D721Med (cell line): ENCODE measurements at places on chromosomes 2 and 18.

DNA sequence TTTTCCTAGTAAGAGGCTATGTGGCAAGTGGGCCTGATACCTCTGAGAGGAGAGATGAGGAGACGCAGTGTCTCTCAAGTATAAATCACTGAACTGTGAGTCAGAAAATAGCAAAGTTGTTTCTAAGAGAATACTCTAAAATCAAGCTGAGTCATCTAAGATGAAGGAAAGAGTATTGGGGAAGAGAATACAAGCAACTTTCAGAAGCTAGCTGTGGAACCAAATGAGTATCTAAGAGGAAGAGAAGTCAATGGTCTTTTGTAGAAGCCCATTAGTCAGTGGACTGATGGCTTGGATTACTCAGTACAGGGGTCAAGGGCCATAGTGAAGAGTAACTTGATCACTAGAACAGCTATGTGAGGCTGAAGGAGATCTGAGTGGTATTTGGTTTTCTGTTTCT, 2.7 kb upstream of the DCC start:
- no peak for DNase-seq

DNA sequence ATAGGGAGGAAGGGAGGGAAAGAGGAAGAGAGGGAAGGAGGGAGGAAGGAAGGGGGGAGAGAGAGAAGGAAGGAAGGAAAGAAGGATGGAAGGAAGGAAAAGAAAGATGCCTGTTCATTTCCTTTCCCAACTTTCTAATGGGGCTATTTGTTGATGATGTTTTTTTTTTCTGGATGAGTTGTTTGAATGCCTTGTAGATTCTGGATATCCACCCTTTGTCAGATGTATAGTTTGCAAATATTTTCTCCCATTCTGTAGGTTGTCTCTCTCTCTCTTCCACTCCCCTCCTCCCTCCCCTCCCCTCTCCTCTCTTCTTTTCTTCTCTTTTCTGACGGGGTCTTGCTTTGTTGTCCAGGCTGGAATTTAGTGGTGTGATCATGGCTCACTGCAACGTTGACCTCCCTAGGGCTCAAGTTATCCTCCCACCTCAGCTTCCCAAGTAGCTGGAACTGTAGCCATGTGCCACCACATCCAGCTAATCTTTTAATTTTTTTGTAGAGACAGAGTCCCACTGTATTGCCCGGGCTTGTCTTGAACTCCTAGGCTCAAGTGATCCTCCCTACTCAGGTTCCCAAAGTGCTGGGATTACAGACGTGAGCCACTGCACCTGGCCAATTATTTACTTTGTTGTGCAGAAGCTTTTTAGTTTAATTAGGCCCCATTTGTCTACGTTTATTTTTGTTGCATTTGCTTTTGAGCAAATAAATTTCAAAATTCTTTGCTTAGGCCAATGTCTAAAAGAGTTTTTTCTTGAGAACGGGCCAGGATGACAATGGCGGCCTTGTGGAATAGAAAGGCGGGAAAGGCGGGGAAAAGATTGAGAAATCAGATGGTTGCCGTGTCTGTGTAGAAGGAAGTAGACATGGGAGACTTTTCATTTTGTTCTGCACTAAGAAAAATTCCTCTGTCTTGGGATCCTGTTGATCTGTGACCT, 57.3 kb upstream of the FAM117B start:
- DNase-seq: no peak

DNA sequence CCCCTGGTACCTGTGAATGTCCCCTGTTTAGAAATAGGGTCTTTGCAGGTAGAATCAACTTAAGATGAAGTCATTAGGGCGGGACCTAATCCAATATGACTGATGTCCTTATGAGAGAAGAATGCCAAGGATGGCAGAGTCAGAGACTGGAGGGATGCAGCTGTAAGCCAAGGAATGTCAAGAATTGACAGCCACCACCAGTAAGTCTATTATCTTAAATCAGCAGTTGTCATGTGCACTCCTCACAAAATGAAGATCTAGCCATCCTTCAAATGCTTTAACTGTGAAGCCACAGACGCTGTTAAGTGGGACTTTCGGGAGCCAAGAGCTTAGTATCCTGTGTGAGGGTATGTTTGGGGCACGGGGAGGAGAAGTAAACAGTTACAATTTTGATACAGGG, 83.2 kb downstream of the ITGA4 start:
- no peak for DNase-seq

- DNase-seq: no peak
Observed at GRCh38 chr2:216107760-216108159, 1.4 kb upstream of the XRCC5 start.

GRCh38 chr2:114814355-114814754, 371.9 kb downstream of the DPP10 start:
- no peak for DNase-seq

- DNase-seq: no peak
Observed at GRCh38 chr18:13720123-13720522, 6.2 kb downstream of the FAM210A start.

GRCh38 chr2:200095436-200095835, 140.1 kb downstream of the MAIP1 start:
- no peak for DNase-seq

DNA sequence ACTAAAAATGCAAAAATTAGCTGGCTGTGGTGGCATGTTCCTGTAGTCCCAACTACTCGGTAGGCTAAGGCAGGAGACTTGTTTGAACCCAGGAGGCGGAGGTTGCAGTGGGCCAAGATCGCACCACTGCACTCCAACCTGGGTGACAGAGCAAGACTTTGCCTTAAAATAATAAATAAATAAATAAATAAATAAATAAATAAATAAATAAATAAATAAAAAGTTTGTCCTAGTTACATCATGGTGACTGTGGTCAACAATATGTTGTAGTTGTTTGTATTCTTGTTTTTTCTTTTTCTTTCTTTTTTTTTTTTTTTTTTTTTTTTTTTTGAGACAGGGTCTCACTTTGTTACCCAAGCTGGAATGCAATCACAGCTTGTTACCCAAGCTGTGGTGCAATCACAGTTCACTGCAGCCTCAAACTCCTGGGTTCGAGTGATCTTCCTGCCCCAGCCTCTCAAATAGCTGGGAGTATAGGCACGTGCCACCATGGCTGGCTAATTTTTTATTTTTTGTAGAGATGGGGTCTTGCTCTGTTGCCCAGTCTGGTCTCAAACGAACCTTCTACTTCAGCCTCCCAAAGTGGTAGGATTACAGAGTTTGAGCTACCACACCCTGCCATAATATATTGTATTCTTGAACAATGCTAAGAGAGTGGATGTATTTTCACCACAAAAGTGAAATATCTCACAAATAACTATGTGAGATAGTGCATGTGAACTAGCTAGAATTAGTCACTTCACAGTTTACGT, 185.0 kb downstream of the PHLPP1 start:
- DNase-seq: no peak

DNA sequence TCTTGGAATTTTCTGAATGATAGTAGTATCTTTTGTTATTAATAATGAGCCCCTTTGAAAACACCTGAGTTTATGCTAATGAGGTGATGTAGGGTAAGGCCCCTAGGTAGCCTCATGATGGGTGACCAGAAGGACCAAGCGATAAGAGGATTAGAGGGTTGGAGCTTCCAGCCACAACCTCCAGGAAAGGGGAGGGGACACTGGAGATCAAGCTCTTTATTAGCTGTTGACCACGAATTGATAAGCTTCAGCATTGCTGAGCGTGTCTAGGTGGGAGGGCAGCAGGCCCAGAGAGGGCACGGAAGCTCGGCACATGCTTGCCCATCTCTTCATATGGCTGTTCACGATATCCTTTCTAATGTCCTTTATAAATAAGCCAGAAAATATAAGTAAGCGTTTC, 39.0 kb downstream of the KIAA2012 start:
- DNase-seq: peak; percentile 51

GRCh38 chr2:177633111-177633510, 240.5 kb downstream of the AGPS start:
- no peak for DNase-seq

DNA sequence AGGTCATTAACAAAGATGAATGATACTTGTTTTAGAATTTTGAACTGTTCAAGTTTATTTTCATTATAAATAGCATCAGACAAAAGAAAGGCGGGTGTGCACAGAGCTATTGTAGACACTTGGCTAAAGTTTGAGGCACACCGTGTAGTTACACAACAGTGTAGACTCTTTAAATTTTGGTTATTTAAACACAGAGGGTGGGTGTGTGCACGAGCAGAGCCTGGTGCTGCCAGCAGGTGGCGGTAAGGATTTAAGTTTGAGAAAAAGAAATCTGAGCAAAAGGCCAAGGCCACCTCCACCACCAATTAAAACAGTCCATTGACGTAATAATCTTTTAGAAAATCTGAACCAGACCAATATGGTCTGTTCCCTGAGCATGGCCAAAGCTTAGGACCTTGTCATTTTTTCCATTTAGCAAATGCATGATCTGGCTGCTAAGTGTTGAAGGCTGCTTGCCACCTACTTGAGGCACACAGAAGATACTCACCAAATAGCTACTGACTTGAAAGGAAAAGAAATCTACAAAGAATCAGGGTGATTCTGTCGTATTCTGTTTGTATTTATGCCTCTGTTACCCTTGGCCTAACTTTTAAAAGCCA, 14.3 kb downstream of the COPS7B start:
- DNase-seq: no peak

DNA sequence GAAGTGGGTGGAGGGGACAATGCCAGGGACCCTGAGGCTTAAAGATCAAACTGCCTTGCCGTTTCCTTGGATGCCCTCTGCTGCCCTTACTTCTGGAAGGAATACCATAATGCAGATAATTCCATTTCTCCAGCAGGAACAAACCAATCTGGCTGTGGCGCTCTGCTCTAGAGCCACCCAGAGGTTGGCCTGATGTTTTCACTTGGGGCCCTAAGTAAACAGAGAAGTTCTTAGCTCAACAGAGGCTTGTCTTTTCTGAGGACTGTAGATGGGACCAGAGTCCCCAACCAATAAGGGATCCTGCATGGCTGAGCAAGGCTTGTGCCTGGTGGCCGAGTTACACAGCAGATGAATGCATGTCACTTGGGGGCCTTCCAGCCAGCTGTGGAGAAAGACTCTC, 230.2 kb downstream of the ZBTB7C start:
- DNase-seq: no peak

GRCh38 chr2:241258505-241259280, 56.8 kb downstream of the HDLBP start:
- peak; percentile 7 for DNase-seq

- DNase-seq: no peak
Observed at GRCh38 chr18:75338631-75339030, 88.9 kb downstream of the SMIM21 start.

DNA sequence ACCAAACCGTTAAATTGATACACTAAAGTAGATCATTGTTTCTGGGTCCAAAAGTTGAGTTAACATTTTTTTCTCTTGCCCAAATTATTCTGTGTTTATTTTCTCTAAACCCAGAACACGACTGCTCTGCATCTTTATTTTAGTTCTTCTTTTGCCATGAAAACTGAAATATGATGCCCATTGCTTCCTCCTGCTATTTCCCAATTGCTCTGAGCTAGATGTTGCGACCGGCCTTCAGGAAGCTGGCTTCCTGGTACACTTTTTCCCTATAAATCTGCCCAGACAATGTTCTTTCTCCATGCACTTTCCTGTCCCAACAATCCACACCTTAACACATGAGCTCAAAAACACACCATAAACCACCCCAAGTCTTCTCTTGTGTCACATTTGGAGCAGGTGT, 501.4 kb downstream of the FBXO15 start:
- DNase-seq: no peak

DNA sequence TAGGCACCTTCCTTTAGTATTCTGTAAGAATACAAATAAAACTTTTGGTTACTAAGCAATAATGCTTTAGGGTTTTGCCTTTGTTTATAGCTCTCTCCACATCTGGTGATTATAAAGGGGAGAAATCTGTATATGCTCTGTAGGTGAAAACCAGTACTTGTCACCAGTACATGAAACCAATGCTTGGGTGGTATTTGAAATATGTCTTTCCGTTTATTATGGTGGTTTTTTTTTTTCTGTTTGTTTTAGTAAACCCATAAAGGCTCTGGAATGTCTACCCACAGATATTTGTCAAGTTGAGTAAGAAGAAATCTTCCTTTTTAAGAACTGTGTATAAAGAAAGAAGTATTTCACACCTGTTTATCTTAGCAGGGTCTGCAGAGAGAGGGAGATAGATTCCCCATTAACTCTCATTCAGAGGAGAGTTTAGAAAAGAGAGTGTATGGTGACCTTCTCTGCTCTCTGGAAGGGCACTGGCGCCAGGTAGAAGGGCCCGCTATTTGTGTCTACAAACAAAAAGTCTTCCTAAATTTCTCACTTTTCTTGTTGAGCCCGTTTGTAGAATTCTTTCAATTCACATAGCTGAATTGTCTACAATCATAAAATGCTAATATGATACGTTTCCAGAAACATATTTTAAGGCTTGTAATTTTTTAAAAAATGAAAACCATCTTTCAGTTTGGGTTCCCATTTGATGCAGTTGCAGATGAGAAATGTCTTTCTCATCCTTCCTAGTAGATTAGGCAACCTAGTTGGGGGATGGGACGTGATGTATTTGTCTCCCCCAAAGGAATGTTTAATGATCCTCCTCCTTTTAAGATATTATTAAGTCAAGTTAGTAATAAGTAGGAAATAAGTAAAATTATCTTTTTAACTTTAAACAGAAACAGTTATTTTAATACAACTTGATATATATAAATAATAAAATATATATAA, 33.9 kb downstream of the MAP3K20 start:
- no peak for DNase-seq

GRCh38 chr2:144183727-144184126, 336.2 kb downstream of the ZEB2 start:
- DNase-seq: no peak

DNA sequence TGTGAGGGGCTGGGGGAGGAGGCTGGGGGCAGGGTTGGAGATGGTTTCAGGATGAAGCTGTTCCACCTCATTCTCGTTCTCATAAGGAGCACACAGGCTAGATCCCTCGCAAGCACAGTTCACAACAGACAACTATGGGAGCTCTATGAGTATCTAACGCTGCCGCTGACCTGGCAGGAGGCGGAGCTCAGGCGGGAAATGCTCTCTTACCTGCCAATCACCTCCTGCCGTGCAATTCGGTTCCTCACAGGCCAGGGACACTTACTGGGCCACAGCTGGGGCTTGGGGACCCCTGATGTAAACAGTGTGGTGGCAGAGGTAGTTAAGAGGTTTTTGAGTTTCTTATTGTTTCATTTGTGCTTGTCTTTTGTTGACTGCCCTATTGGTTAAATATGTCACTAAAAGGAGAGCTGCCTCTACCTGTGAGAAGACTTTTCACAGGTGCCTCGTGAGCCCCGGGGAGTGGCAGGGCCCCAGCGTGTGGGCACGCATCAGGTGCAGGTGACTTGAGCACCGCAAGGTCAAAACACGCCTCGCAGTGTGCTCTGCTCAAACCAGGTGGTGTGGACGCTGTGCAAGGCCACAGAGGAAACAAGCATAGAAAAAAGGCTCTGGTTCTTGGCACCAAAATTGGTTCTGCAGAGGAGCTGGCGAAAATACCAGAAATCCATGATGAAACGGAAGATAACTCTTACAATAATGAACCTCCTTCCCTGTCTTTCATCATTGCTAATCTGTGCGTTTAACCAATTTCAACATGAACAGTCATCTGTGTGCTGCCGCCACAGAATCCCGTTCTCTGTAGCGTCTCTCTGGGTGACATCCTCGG, 10.2 kb downstream of the MLPH start:
- no peak for DNase-seq
